Activated CD8-positive, alpha-beta T cell treated with anti-CD3 and anti-CD28 coated beads, Interleukin-2, amount 10 ng/mL, durations not matched to agents 7 days and 5 days (primary cell): ENCODE measurements at places on chromosomes 2 and 18.

GRCh38 chr2:198405311-198405710 lies 600.9 kb downstream of the PLCL1 start:
- no peak for DNase-seq
- H3K36me3 ChIP-seq, result no peaks in the 10 kb centered on the region
- H3K4me1 ChIP-seq, result no peaks in the 10 kb centered on the region
- H3K4me3 ChIP-seq, result no peak overlapping the region
- H3K27me3 ChIP-seq, result peaks cover 3% of the 10 kb centered on the region

DNA sequence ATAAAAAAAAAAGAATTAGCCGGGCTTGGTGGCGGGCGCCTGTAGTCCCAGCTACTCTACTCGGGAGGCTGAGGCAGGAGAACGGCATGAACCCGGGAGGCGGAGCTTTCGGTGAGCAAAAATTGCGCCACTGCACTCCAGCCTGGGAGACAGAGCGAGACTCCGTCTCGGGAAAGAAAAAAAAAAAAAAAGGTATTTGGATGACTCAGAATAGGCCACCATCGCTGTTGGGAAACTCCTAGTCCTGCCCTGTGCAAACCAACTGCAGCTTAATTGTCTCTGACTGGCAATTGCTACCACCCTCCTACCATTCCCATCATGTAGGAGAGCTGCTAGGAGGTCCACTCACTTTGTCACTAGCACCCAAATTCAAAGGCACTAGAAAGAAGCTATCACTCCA lies 43.5 kb downstream of the ATP8B1 start:
- no peak overlapping the region for H3K4me3 ChIP-seq
- no peaks in the 10 kb centered on the region for H3K4me1 ChIP-seq
- H3K27ac ChIP-seq, result no peak overlapping the region
- no peak for DNase-seq

DNA sequence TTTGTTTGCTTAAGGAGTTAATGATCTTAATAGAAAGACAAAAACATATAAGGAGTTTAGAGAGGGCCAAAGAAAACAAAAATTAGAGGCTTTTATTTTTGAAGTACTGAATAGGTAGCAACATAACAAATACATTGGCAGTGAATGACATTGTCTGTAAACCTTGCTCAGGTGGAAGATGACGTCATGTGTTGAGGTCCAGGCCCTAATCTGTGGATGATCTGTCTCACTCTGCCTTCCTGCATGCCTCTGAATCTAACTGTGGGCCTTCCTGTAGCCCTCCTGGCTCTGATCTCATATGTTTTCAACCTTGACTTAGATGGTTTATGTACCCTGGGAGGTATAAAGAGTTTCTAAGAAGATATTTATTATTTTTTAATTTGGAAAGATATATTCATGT lies 58.1 kb upstream of the DYNAP start:
- H3K27ac ChIP-seq, result no peak overlapping the region
- H3K27me3 ChIP-seq, result no peaks in the 10 kb centered on the region
- no peak overlapping the region for H3K4me3 ChIP-seq
- DNase-seq, result no peak
- H3K4me1 ChIP-seq, result no peaks in the 10 kb centered on the region
- H3K36me3 ChIP-seq, result no peaks in the 10 kb centered on the region

- H3K36me3 ChIP-seq, result peaks cover 11% of the 10 kb centered on the region
- peak overlapping the region; percentile 49 for H3K4me3 ChIP-seq
- DNase-seq, result no peak
- peak overlapping the region; percentile 40 for H3K27ac ChIP-seq
Observed at GRCh38 chr18:57428221-57429150, 6.7 kb upstream of the ONECUT2 start.

- DNase-seq, result no peak
- H3K27ac ChIP-seq, result no peak overlapping the region
- H3K36me3 ChIP-seq, result no peaks in the 10 kb centered on the region
- H3K4me3 ChIP-seq, result no peak overlapping the region
- no peaks in the 10 kb centered on the region for H3K4me1 ChIP-seq
Observed at GRCh38 chr2:167177196-167177595, 288.9 kb downstream of the XIRP2 start.

DNA sequence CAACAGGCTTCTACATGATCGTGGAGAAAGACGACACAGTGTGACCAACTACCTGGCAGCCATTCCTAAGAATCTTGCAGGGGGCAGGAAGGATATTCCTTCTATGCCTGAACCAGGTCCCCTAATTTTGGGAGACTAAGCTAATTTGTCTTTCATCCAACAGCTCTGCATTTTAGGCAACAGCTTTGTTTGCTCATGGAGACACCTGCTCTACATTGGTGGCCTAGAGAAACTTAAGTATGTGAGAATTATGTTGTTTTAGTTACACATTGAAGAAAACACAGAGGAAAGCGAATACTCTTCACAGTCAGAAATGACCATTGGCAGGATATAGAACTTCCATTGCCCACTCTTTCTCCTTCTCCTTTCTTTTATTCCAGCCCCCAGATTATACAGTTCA lies 75.2 kb downstream of the ASXL3 start:
- no peak overlapping the region for H3K27ac ChIP-seq
- H3K36me3 ChIP-seq, result no peaks in the 10 kb centered on the region
- no peak for DNase-seq
- no peaks in the 10 kb centered on the region for H3K27me3 ChIP-seq
- H3K4me1 ChIP-seq, result no peaks in the 10 kb centered on the region

DNA sequence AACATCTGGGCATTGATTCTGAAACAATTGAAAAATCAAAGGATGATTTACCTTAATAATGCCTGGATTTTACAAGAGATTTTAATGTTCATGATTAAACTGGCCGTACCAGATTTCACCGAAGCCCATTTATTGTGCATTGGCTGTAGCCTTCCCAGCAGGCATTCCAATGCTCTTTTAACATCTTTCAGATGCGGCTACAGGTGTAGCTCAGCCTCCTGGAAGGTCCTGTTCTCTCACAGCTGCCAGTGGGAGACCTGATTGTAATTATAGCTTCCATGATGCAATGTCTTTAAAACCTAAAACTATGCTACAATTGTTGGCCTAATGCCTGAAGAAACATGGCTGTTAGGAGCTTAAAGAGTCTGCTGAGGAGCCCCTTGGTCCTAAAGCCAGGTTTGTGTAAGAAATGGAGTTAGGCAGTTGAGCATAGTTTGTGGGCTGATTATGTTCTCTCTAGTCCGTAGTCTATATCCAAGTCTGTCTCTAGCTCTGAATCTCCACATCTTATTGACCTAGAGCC lies 147.4 kb downstream of the CERS6 start:
- H3K27ac ChIP-seq, result no peak overlapping the region
- H3K4me1 ChIP-seq, result no peaks in the 10 kb centered on the region
- H3K4me3 ChIP-seq, result no peak overlapping the region
- H3K36me3 ChIP-seq, result peaks cover 24% of the 10 kb centered on the region
- no peak for DNase-seq

- no peaks in the 10 kb centered on the region for H3K27me3 ChIP-seq
- H3K36me3 ChIP-seq, result peaks cover 18% of the 10 kb centered on the region
- H3K4me3 ChIP-seq, result no peak overlapping the region
- H3K27ac ChIP-seq, result peak overlapping the region; percentile 10
- no peak for DNase-seq
- peaks cover 19% of the 10 kb centered on the region for H3K4me1 ChIP-seq
Observed at GRCh38 chr18:49045585-49045984, 94.8 kb upstream of the SMAD7 start.

- no peak overlapping the region for H3K27ac ChIP-seq
- peaks cover 3% of the 10 kb centered on the region for H3K4me1 ChIP-seq
- H3K4me3 ChIP-seq, result no peak overlapping the region
- peaks cover 23% of the 10 kb centered on the region for H3K27me3 ChIP-seq
Observed at GRCh38 chr2:11530864-11531465, 2.9 kb upstream of the GREB1 start.

GRCh38 chr2:134087371-134087921 lies 166.4 kb upstream of the MGAT5 start:
- DNase-seq, result no peak
- peaks cover 5% of the 10 kb centered on the region for H3K27me3 ChIP-seq
- no peak overlapping the region for H3K27ac ChIP-seq
- no peaks in the 10 kb centered on the region for H3K36me3 ChIP-seq

DNA sequence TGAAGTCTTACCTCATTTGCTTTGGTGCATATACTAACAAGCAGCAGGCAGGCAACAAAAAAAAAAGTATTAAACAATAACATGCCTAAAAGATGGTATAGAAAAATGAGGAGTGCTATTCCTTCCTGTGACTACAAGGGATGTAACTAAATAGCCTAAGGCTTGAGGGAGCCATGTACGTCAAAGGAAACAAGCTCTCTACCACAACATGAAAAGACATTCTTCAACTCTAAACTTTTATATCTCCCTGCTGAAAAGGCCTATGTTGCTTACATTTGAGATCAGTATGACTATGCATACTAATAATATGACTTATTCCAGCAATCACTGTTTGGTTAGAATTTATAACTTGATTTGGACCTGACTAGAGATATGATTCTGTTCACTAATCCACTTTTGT lies 347.9 kb downstream of the ADCYAP1 start:
- no peaks in the 10 kb centered on the region for H3K4me1 ChIP-seq
- no peak overlapping the region for H3K4me3 ChIP-seq
- no peak overlapping the region for H3K27ac ChIP-seq
- DNase-seq, result no peak

DNA sequence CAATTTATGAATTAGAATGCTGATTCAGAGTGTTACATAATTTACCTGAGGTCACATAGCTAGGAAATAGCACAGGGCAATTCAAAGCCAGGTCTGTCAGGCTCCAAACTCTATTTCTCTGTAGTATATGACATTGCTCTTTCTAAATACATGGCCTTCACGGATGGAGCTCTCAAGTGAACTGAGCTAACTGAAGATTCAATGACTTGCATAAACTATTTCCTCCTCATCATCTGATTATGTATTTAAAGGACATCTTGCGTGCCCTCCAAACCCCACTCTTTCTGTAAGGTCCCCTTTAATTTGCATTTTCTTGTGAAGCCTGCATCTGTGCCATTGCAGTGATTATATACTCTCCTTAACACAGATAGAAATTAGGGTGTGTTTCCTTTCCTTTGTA lies 537.4 kb upstream of the VRK2 start:
- no peaks in the 10 kb centered on the region for H3K4me1 ChIP-seq
- no peak for DNase-seq
- H3K27me3 ChIP-seq, result no peaks in the 10 kb centered on the region
- no peaks in the 10 kb centered on the region for H3K36me3 ChIP-seq

DNA sequence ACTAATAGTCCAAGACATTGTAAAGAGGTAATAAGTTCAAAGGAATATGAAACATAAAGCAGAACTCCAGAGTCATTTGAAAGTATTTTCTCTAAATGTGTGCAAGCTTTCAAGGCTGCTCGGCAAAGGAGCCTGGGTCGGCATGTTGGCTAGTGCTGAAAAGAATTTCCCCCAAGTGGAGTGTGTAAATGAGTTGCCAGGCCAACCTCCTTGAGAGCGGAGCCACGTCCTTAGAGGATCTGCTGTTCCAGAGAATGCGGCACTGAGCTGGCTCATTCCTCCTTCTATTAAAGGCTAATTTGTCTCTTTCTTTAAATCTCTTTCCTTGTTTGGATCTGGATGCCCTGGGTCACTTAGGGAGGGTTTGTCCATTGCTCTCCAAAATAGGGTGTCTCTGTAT lies 127.5 kb downstream of the RDH14 start:
- H3K4me3 ChIP-seq, result no peak overlapping the region
- peaks cover 8% of the 10 kb centered on the region for H3K27me3 ChIP-seq
- no peak overlapping the region for H3K27ac ChIP-seq
- H3K4me1 ChIP-seq, result no peaks in the 10 kb centered on the region
- no peaks in the 10 kb centered on the region for H3K36me3 ChIP-seq

- H3K27ac ChIP-seq, result no peak overlapping the region
- no peak overlapping the region for H3K4me3 ChIP-seq
- peaks cover 17% of the 10 kb centered on the region for H3K4me1 ChIP-seq
- no peak for DNase-seq
Observed at GRCh38 chr2:172336681-172337080, 90.7 kb upstream of the ITGA6 start.

DNA sequence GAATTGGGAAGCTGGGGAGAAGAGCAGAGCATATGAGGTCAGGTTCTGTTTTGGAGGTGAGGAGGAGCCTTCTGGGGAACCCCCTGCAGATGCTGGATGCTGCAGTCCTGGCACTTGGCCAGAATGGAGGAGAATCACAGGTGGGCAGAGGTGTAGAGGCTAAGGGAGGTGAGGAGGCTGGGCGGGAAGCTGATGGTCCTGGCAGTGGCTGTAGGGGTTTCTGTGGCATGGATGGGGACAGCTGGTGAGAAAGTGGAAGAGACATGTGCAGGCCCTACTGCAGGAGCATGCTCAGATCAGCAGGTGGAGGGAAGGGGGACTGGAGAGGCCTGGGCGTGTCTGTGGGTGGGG lies 101.3 kb downstream of the DYSF start:
- no peaks in the 10 kb centered on the region for H3K36me3 ChIP-seq
- no peak for DNase-seq

GRCh38 chr18:74534150-74534969 lies at the start of gene CNDP1:
Gene CNDP1 (plus strand): TSS chr18:74534500. CDS start chr18:74534668, 168 bp downstream.
- no peak within 1 kb of the TSS for H3K27ac ChIP-seq
- H3K36me3 ChIP-seq, result no peaks in the 10 kb centered on the region
- no peaks in the 10 kb centered on the region for H3K4me1 ChIP-seq
- H3K27me3 ChIP-seq, result peaks cover 10% of the 10 kb centered on the region
- no peak within 1 kb of the TSS for H3K4me3 ChIP-seq

GRCh38 chr18:31103423-31103822 lies 1.2 kb upstream of the DSC2 start:
- no peak for DNase-seq
- H3K27ac ChIP-seq, result no peak overlapping the region

- no peak for DNase-seq
- H3K27ac ChIP-seq, result no peak overlapping the region
- H3K36me3 ChIP-seq, result peaks cover 3% of the 10 kb centered on the region
- no peak overlapping the region for H3K4me3 ChIP-seq
- H3K27me3 ChIP-seq, result no peaks in the 10 kb centered on the region
Observed at GRCh38 chr2:43274055-43274454, 47.6 kb upstream of the ZFP36L2 start.

- H3K27ac ChIP-seq, result no peak overlapping the region
- no peak overlapping the region for H3K4me3 ChIP-seq
- no peak for DNase-seq
- H3K36me3 ChIP-seq, result no peaks in the 10 kb centered on the region
Observed at GRCh38 chr2:59538398-59538911, 1015.0 kb downstream of the BCL11A start.
